Nucleus accumbens (tissue), 56 donors: ENCODE measurements at places on chromosomes 2 and 18.

DNA sequence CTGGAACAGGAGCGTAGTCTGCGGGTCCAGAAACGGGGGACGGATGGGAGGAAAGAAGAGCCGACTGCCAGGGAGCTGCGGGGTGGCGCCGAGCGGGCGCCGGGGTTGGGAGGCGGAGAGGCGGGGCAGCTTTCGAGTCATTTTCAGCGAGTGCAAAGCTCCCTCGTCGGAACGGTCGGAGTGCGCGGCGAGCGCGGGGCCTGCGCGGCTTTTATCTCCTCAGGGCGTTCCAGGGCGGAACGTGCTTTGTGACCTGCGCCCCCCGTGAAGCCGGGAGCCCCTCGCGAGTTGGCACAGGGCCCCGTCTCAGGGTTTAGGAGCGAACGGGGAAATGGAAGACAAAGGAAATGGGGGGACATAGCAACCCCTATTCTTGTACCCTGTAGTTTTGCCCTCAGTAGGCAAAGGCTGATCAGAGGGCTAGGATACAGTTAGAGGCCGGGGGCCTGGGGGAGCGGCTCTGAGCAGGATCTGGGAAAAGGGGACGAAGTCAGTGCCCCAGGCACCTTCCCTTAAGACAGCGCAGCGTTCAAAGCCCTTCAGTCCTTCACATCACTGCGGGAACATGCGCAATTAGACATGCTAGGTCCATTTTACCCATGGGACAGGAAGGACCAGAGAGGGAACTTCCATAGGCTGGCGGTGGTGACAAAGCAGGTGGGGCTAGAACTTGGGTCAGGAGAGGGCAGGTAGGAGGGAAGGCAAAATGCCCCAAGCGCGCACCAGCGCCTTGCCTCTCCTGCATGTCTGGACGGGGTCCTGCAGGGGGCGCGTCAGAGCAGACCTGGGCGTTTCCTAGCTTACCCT lies 60.1 kb upstream of the IL1RL1 start:
- no peak for DNase-seq

DNA sequence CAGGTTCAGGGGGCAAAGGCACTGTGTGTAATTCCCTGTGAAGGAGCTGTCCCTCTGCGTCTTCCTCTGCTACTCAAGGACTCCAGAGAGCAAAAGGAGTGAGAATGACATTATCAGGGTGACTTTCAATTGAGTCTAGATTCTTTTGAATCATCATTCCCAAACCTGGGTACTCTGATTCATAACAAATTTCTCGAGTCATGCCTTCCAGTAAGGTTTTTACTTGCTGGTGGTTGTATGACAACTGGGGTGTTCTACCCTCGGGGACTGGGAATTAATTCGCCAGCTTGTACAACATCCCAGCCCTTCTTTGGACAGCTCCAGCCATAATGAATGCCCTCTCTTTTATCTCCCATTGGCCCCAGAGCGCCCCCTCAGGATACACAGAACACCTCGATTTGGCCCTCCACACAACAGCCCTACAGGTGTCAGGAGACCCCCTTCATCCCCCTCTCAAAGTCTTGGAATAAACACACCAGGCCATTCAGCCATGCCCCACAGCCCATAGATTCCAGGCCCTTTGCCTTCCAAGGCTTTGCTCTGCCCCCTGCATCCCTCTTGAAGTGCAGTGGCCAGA lies 254.5 kb downstream of the KLHL29 start:
- DNase-seq, result no peak

DNA sequence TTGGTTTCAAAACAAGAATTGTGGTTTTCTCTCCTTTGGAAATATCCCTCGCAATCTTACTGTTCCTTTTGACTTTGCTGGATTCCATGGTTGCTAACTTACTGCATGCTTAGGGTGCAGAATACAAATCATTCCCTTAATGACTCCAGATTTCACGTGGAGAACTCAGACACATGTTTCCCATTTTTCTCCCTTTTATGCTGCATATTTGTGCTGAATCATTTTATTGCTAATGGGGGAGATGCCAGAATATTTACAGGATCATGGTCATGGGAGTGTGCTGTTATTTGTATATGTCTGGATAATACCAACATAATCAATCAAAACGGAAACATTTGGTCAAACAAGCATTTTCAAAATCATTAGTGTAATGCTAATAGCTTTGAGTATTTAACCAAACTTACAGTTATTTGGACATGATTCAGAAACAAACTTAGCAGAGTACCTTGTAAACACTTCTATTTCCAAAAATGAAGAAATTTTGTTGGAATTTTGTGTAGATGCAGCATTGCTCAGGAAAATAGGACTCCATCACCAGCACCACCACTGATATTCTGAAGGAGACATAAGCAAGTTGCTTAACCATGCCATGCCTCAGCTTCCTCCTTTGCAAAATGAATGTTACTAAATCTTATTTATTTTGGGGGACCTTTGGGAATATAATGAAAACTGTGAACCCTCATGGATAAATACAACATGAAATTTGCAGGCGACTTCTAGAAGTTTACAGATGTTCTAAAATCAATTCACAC lies 122.5 kb upstream of the RND3 start:
- DNase-seq, result no peak

DNA sequence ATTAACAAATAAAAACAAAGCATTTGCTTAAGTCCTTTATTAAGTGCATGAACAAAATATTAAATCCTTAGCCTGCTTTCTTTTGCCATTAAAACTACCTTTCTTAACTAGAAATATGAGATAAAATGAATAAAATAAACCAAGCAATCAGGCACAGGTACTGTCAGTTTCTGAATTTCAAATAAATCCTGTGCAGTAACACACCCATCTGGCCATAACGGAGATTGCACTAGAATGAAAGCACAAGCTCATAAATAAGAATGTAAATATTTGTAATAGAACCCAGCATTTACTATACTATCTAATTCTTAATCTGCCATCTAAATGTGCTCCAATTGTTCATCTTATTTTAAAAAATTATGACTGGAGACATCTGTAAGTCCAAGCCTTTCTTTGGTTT lies 31.9 kb downstream of the PRKRA start:
- no peak for DNase-seq

GRCh38 chr2:231523451-231524285 lies 6.6 kb downstream of the NMUR1 start:
- no peak for DNase-seq

DNA sequence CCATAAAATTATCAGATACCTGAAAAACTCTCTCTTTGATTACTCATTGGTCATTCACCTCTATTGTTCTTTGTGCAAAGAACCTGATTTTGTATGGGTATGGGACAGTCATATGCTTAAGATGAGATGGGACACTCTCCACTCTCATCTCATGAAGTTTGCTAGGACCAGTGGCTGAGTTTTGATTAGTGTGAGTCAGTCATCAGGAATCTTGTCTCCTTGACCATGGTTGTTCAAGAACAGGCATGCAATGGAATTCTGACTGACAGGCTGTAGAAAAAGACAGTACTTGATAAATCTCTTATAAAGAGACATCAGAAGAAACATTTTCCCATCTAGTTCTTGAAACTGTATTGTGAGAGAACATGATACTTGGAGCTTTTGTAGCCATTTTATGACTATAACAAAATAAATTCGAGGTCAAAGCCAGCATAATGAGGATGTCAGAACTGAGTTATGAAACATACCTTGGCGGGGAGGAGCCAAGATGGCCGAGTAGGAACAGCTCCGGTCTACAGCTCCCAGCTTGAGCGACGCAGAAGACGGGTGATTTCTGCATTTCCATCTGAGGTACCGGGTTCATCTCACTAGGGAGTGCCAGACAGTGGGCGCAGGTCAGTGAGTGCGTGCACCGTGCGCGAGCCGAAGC lies 367.0 kb downstream of the NR4A2 start:
- no peak for DNase-seq

GRCh38 chr2:52210161-52210560 lies 1178.2 kb upstream of the NRXN1 start:
- no peak for DNase-seq

- DNase-seq, result no peak
Measured at GRCh38 chr2:181844551-181845290, 46.8 kb upstream of the ITPRID2 start.

DNA sequence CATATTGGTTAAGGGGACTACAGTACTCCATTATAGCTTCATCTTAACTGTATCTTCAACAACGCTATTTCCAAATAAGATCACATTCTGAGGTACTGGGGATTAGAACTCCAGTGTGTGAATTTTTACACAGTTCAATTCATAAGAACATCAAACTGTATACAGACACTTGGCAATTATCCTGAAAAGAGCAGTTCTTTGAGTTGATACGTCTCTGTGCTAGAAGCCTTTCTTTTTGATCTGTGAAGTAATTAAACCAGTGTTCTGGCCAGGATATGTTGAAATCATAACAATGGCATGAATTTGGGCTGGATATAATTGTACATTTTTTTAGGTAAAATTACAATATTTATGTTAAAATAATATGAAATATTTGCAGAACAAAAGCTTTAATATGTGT lies 93.5 kb upstream of the ITPRID2 start:
- DNase-seq, result no peak

DNA sequence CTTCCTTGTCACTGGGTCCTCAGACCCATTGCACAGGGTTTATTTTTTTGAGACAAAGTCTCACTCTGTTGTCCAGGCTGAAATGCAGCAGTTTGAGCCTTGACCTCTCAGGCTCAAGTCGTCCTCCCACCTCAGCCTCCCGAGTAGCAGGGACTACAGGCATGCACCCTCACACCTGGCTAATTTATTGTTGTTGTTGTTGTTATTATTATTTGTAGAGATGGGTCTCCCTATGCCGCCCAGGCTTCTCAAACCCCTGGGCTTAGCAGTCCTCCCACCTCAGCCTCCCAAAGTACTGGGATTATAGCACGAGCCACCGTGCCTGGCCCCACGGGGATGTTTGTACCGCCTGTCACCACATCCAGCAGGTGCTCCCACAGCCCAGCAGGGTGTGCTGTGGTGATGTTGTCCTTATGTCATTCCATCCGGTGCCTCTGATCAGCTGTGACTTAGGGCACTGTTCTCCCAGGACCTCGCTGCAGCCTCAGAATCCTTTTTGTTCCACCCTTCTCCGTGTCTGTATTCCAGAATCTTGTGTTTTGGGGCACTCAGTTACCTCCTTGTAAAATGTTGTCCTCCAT lies 182.3 kb downstream of the INO80D start:
- no peak for DNase-seq

DNA sequence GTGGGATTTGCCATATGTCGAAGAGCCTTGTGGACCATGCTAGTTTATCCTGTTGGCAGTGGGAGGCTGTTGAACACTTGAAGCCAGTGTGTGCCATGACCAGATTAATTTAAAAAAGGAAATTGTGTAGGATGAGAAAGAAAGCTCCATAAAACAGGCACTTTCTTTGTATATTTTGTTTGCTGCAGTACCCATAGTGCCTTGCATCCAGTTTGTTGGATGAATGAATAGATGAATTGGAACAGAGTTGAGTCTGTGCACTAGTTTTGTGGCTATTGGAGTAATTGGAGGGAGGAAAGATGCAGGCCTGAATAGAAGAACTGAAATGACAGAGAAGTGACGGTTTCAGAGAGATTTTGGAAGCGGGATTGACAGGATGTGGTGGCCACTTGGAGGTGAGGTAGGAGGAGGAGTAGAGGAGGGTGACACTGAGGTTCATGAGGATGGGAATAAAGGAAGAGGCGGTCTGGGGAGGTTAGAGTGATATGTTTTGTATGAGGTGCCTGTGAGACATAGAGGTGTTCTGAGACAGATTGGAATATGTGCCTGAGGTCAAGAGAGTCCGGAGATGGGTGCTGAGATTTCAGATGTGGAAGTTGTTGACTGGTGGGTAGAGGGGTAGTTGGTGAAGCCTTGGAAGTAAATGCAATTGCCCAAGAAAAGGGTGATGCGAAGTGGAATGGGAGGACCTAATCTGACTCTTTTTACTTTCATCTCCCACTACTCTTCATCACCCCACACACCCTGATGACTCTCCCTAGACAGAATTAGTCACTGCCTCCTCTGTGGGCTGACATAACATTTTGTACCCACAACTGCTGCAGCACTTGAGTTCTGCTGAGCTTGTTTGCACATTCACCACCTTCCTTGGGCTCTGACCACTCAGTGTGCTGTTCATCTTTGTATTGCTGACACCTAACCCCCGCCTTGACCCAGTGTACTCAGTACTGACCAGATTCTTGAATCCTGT lies 5.1 kb downstream of the DGUOK start:
- DNase-seq, result no peak

- no peak for DNase-seq
Measured at GRCh38 chr2:176710657-176711186, 441.5 kb downstream of the MTX2 start.

- no peak for DNase-seq
Measured at GRCh38 chr18:51123046-51123395, 74.5 kb downstream of the MEX3C start.

DNA sequence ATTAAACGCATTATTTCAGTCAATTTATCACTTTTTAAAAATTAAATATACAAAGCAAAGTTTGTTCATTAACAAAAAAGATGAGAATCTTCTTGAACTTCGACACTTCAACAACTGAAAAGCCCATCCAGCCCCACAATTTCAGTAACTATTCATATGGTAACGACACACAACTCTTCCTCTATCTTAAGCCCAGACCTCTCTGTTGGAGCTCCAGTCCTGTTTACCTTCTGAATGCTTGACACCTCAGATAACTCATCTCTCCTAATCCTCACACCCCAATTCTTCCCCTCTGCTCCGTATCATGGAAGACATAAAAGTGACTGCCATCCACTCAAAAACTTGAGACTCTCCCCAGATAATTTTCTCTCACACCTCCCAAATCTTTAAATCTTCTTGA lies 12.6 kb downstream of the USP37 start:
- DNase-seq, result no peak

GRCh38 chr2:181847702-181848101 lies 43.8 kb upstream of the ITPRID2 start:
- no peak for DNase-seq

- no peak for DNase-seq
Measured at GRCh38 chr2:17763641-17764333, 9.8 kb downstream of the GEN1 start.

DNA sequence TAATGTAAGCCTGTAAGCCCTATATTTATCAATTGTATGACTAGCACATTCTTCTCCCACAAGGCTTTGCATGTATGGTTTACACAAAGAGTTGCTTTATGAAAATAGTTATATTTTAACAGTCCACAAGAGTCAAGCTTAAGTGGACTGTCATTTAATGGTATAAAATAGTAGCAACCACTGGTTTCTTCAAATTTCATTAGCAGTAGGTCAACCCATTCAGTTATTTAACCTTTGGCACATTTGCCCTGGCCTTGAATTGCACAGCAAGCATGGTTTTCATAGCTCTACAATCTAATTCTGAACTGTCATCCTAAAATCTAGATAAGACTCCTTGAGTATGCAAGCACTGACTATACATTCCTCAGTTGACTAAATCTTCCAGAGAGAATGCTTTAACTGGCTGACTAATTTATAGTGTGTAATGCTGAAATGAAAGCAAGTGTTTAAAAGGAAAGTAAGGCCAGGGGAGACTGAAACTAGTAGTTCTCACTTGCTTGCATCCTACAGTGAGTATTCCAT lies 1.8 kb downstream of the DPP4 start:
- no peak for DNase-seq

- DNase-seq, result no peak
Measured at GRCh38 chr2:143252138-143252907, 123.1 kb downstream of the ARHGAP15 start.

GRCh38 chr2:23506531-23507266 lies 121.7 kb downstream of the KLHL29 start:
- DNase-seq, result no peak

GRCh38 chr2:171602352-171602751 lies 80.1 kb downstream of the CYBRD1 start:
- no peak for DNase-seq

- no peak for DNase-seq
Measured at GRCh38 chr2:105840933-105841332, 96.2 kb downstream of the NCK2 start.

GRCh38 chr2:211302676-211303075 lies 746.3 kb downstream of the CPS1 start:
- DNase-seq, result no peak
